ENCODE measurements at places on chromosomes 11 and 22.

GRCh38 chr11:121311373-121311772, 18.8 kb downstream of the SC5D start:
- no peak for DNase-seq

GRCh38 chr11:110076371-110076965, 16.7 kb upstream of the ZC3H12C start:
- peak; percentile 93 for DNase-seq

DNA sequence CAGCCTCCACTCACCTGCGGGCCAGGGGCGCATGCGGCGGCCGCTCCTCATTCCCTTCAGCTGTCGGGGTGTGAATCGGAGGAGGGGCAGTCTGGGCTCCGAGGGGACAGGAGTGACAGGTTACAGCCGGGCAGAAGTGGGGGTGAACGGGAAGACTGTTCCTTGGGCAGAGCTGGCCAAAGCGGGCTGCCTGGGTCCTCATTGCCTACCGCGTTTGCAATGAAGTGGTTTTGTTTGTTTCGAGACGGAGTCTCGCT, 733 bp downstream of the MEI1 start:
- no peak for DNase-seq

DNA sequence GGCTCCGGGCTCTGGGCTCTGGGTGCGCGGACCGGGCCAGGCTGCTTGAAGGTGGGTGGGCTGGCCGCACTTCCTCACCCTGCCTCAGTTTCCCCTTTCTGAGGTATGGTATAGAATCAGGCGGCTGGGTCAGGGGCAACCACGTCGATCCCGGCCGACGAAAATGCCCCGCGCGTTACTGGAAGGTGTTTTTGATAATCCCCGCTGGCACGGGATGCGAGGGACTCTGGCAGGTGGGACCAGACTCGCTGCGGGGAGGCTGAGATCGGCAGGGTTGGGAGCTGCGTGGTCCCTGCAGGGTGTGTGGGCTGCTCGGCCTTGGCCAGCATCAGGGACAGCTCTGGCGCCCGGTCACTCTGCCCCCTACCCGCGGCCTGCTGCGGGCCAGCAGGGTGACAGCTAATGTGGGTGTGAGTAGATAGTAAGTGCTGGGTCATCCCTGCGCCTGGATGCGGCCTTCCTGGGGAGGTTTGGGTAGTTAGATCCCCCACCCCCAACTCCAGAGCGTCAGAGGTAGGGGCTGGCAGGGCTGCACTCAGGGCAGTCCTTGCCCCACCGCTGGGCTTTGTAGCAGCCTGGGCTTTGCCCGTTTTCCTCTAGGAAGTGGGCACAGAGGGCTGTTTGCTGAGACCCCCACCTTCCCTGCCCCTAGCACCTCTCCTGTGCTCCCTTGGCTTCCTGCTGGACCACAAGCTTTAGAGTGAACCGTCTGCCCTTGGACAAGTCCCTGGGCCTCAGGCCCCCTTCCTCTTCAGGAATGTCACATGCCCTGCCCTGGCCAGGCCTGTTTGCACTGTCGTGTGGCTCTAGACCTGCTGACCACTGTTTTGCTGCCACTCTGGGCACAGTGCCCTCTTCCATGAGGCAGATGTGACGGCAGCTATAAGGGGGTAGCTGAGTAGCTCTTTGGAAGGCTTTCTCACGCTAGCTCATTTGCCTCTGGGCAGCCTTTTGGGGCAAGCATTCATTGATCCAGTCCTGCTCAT, 579 bp downstream of the TANGO2 start:
- DNase-seq, result peak; percentile 45

- no peak for DNase-seq
Measured at GRCh38 chr11:131999084-131999483, 628.7 kb downstream of the NTM start.

DNA sequence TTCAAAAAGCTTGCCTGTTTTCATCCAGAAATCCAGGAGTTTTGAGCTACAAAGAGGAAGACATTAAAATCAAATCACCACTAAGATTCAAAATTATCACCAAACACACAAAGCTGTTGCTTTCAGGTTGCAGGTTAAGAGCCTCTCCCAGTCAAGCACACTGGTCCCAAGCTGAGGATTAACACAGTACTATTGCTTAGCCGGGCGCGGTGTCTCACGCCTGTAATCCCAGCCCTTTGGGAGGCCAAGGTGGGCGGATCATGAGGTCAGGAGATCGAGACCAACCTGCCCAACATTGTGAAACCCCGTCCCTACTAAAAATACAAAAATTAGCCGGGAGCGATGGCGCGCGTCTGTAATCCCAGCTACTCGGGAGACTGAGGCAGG, 1165.1 kb downstream of the LRRC4C start:
- DNase-seq, result no peak

DNA sequence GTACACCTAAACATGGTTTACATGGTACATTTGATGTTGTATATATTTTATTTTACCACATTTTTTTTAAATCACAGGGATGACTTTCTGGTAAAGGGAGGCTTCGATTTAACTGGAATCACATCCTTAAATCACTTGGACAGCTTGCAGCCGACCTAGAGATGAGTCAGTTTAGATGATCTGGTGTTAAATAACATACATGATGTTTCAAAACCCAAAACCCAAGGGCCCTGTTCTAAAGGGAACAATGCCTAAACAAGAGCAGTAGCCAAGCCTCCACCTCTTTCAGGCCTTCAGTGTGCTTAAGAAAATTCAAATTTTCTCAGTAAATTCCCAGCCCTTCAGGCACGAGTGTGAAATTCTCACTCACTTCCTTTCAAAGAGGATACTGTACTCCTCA, 108.8 kb downstream of the WT1 start:
- DNase-seq, result no peak

GRCh38 chr11:46900091-46900746, 18.1 kb downstream of the LRP4 start:
- peak; percentile 40 for DNase-seq

DNA sequence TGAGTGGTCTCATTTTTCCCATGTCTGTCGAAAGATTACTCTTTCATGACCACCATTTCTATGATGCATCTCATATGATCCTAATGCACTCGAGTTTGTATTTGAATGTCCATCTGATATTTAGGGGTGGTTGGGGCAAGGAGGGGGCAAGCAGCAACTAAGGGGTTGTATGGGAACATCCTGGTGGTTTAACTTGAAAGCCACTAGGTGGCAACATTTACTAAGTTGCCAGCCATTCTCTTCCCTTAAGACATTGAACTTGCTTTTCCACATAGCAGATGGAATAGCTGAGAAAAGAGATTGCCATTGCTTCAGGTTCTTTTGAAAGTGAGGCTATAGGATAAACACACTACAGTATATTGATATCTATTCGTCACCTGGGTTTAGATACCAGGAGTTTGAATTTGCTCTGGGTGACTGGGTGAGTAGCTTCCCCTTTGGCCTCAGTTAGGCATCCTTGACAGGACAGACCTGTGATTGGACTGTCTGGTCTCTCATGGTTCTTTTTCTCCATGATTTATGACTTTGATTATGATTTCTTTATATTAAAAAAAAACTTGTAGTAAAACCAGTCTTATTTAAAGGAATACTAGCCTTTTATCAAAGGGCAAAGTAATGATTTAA, 32.4 kb downstream of the NF2 start:
- DNase-seq, result no peak

- DNase-seq, result no peak
Measured at GRCh38 chr11:125662689-125663088, 18.0 kb downstream of the ACRV1 start.

DNA sequence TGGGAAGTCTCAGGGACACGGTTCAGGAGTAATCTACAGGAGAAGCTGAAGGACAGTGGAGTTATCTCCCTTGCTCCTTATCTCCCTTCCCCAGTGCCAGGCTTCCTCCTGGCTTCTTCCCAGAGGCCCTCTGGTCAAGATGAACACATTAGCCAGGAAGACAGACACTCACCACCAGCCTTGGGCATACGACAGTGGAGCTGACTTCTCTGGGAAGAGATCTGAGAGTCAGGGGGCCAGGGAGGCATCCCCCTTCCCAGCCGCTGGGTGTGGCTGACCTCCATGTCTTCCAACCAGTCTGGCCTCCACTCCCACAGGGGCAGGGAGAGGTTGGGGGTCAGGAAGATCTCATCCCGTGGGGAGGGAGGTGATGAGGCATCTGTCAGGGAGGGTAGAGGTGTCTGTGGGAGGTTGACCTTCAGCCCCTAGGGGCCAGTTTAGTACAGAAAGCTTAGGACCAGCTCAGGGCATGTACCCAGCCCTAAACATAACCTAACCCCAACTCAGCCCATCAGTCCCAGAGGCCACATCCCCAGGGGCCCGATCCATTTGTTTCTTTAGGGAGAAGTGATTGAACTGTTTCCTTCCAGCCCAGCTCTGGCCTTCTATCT, 12.7 kb downstream of the ROBO4 start:
- DNase-seq, result no peak

GRCh38 chr11:1694064-1694845, 2.7 kb upstream of the KRTAP5-6 start:
- peak; percentile 91 for DNase-seq

DNA sequence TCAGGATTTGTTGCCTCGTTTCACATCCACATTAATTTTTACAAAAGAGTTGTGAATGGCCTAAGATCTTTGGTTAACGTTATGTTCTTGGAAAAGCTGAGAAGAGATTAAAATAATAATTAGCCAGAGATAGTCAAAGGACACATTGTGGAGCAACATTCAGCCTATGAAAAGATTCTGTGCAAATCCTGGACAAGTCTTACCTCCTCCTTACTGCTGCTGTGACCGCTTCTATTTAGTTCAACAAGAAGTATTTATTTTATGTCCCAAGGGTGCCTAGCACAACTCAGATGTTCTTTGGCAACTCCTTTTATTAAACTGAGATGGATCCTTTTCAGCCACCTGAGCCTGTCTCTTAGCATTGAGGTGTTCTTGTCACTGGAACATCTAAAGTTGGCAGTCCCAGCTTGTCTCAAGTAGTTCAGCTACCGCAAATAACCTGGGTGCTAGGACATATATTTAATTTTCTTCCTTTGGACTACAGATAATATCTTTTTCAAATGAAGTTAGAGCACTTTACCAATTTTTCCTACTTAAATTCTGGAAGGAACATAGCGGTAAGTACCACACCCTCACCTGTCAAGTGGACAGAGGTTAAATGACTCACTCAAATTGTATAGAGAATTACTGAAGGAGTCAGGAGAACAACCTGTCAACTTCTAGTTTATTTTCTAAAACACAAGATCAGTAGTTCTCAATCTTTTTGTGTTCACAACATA, 80.5 kb upstream of the CHRM4 start:
- no peak for DNase-seq

- no peak for DNase-seq
Measured at GRCh38 chr11:27487706-27488105, 15.1 kb upstream of the LGR4 start.

GRCh38 chr11:1908618-1909017, 10.9 kb upstream of the TNNT3 start:
- DNase-seq, result no peak

DNA sequence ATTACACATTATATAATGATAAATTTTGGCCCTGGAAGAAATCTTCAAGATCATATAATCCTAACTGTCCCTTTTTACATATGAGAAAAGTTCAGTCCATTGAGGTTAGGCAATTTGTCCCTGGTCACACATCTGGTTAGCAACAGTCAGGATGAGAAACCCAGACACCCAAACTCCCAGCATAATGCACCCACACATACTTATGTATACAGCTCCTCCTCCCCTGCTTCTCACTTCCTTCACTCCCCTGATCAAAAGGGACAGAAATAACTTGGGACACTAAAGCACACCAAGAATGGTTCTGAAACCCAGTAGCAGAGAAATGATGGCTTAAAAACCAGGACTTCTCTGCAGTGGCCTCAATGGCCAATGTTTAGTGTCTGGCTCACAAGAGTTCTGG, 11.1 kb downstream of the NUMA1 start:
- DNase-seq, result no peak

GRCh38 chr11:8833568-8834315, 77.2 kb upstream of the AKIP1 start:
- peak; percentile 36 for DNase-seq

DNA sequence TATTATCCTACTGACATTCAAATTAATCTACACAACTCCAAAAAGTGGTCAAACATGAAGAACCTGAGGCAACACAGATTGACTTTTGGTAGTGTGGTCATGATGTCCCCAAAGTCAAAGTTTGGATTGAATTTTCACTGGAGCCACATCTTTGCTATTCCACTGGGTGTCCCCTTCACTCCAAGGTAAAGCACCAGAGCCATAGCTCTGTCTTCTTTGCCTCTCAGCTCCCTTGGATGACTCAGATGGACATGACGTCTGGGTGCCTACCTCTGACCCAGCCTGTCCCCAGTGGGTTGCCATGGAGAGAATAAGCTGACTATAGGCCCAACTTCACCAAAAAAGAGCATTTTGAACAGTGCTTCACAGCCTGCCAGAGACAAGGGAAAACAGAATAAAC, 57.4 kb upstream of the ARHGAP42 start:
- DNase-seq, result peak; percentile 21

DNA sequence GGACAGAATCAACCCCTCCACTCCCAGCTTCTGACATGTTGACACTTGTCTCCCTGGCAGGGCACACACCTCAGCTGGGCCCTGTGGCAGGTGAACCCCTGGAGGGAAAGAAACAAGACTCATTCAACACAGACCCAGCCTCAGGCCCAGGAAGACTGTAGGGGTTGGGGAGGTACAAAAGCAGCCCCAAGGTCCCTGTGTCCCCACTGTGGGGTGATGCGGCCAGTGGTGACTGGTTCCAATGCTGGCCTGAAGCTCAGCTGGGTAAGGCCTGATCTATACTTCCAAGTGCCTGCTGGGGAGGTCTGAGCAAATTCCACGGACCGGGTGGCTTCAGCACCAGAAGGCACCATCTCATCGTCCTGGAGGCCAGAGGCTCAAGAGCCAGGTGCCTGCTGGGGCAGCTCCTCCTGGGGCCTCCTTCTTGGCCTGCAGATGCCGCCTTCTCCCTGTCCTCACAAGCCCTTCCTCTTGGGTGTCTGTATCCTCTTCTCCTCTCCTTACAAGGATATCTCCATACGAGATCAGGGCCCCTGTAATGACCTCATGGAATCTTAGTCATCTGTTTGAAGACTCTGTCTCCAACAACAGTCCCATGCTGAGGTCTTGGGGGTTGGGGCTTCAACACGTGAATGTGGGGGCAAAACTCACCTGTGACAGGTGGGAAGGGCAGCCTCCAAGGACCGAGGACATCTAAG, 1492.1 kb downstream of the BRD1 start:
- no peak for DNase-seq
